ENCODE measurements at places on chromosomes 16 and 17. TPM values are rescaled to one million over a fixed set of nuclear protein-coding genes. Genes with fewer than 3 reads are reported as not detected.
A peak's percentile ranks its signal among the peaks of the same experiment; 100 is the strongest.

Gene RARA
- total RNA-seq: 29.9 TPM

Gene GCGR
- not detected for total RNA-seq

Gene VMO1
- total RNA-seq: 0.50 TPM

Gene RGS9
- total RNA-seq: 16.0 TPM

Gene DNAAF8
- total RNA-seq: not detected

DNA sequence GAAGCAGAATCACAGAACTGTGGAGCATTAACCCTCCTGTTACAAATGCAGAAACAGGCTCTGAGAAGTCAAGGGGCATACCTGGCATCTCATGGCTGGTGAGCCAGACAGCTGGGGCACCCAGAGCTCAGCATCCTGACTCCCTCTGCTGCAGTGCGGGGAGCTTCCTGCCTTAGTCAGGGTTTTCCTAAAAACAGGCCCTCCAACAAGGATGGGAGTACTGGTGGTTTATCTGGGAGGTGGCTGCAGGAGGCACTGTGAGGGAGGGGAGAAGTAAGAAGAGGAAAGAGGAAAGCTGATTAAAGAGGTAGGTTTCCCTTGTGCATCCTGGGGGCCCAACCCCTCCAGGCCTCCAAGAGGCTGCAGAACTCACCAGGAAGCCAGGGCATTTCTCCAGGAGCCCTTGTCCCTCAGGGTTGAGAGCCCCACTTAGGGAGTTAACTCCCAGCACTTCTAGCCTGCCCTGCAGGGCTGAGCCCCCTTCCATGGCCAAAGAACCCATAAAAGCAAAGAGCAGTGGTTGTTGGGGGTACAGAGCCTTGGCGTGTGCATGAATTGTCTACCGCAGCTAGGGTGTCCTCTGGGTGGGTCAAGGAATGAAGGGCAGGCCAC lies 261.5 kb upstream of the RPL38 start:
- DNase-seq: no peak

DNA sequence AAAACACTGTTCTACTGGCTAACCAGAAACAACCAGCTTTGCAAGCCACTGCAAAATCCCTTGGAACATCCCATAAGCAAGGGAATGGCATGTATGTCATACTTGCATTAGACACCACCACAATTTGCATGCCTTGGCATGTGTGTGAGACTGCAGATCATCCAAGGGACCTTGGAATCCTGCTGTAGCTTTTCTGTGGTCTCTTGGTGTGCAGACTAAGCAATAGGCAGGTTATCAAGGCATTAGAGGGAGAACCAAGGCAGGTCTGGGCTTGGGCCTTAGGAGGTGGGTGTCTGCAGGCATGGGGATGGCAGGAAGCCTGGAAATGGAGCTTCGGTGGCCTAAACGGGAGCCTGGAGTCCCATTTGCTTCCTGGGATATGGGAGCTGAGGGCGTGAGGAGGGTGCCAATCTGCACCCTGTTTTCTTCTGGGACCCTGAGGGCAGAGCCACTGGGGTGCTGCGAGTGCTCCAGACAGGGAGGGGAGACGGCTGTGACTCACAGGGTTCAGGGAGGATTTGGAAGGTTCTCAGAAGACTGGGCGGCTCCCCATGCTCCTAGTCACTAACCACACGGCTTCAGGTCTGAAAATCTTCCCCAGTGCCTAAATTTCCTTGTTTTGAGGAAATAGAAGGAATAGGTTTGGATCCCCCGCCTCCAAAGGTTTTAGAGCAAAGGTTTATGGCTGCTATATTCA lies 36.6 kb downstream of the FAM20A start:
- DNase-seq: no peak

- DNase-seq: no peak
Measured at GRCh38 chr17:30422171-30422570, 43.4 kb downstream of the CPD start.

GRCh38 chr16:85888405-85889331 lies 10.3 kb upstream of the IRF8 start:
- DNase-seq: peak; percentile 56

- DNase-seq: no peak
Measured at GRCh38 chr16:80023865-80024264, 423.3 kb upstream of the MAF start.

DNA sequence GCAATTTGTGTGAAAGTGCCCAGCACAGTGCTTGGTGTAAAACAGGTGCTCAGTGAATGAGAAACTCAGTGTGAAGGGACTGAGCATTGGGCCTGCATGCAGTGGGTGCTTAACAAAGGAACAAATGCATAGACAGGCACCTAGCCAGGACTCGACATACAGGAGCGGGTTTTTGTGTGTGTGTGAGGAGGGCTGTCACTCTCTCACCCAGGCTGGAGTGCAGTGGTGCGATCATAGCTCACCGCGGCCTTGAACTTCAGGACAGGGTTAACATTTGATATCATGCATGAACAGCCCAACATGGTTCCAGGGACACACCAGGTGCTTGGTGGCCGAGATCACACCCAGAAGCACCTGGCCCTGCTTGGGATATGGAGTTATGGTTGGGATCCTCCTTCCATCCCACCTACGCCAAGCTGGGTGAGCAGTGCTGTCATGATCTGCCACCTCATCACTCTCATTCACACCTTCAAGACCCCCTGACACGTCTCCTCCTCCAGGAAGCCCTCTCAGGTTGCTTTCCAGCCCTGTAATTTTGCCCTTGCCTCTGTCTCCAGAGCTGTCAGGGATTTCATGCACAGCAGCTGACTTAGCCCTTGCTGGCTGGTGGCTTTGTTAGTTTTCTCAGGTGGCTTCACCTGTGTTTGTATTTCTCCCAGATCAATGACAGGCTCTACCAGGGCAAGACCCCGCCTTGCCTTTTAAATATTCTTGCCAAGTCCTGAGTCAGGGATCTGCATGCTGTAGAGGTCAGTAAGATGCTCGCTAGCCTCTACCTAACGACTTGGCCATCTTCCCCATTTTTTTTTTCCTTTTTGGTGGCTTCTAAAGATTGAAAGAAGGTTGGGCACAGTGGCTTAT lies 66.4 kb downstream of the OR1D5 start:
- DNase-seq: no peak

DNA sequence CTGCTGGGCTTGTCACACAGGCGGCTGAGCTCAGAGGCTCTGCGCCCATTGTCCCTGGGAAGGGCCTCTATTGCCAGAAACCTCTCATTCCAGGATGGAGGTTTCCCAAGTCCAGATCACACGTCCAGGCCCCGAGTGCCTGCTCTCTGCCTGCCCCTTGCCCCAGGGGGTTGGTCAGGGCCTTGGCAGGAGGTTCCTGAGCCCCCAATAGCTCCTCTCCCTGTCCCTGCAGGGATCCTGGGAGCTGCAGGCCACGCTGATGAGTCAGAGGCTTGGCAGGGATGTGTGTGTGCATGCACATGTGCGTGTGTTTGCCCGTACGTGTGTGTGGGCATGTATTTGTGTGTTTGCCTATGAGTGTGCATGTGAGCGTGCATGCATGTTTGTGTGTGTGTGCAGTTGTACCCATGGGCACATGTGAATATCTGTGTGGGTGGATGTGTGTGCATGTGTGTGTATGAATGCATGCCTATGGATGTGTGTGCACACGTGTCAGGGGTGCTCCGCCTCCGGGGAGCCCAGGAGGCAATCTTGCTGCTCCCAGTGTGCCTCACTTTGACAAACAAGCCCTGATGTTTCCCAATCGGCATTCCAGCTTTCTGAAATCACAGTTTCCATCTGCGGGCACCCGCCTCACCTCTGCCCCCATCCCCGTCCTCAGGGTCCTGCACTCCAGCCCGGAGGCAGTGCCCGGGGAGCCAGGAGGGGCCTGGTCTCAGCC lies 98.4 kb upstream of the GSE1 start:
- no peak for DNase-seq

- DNase-seq: no peak
Measured at GRCh38 chr16:4339455-4339854, 11.7 kb downstream of the PAM16 start.

DNA sequence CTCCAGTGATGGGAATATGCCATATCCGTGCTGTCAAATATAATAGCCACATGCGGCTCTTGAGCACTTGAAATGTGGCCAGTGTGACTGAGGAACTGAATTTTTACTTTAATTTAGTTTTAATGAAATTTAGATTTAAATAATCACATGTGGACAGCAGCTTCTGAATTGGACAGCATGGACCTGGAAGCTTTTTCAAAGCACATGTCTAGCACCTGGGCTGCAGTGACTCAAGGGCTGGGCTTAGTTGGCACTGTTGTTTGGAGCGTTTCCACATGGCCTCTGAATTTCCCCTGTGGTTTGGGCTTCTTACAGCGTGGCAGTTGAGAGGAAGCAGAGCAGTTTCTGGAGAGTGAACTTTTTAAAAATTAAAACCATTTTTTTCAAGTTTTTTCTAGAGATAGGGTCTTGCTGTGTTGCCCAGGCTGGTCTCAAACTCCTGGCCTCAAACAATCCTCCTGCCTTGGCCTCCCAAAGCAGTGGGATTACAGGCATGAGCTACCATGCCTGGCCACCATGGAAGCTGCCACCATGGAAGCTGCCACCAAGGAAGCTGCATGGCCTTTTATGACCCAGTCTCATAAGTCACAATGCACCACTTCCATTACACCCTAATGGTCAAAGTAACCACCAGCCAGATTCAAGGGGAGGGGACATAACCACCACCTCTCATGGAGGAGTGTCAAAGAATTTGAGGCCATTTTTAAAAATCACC lies 6.7 kb upstream of the TOB1 start:
- peak; percentile 70 for DNase-seq

- no peak for DNase-seq
Measured at GRCh38 chr17:36867716-36868341, 69.4 kb upstream of the LHX1 start.

DNA sequence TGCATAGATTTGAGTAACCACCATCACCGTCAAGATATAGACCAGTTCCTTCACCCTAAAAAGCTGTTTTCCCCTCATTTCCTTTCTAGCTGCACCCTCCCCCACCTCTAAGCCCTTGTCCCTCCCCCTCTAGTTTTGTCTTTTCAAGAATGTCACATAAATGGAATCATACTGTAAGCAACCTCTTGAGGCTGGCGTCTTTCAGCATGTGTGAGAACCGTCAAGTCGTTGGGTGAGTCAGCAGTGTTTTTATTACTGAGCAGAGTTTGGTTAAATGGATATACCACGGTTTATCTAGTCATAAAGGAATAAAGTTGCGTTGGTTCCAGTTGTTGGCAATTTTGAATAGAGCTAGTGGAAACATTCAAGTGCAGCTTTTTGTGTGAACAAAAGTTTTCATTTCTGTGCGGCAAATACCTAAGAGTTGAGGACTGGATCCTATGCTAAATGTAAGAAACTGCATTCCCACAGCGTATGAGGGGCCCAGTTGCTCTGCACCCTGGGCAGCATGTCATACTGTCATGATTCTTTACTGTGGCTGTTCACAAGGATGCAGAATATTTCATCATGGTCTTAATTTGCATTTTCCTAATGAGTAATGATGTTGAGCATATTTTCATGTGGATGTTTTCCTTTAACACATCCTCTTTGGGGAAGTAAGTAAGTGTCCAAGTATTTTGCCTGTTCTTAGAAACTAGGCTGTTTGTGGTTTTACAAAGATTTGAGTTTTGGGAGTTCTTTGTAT lies 264.3 kb downstream of the CPPED1 start:
- DNase-seq: peak; percentile 84

DNA sequence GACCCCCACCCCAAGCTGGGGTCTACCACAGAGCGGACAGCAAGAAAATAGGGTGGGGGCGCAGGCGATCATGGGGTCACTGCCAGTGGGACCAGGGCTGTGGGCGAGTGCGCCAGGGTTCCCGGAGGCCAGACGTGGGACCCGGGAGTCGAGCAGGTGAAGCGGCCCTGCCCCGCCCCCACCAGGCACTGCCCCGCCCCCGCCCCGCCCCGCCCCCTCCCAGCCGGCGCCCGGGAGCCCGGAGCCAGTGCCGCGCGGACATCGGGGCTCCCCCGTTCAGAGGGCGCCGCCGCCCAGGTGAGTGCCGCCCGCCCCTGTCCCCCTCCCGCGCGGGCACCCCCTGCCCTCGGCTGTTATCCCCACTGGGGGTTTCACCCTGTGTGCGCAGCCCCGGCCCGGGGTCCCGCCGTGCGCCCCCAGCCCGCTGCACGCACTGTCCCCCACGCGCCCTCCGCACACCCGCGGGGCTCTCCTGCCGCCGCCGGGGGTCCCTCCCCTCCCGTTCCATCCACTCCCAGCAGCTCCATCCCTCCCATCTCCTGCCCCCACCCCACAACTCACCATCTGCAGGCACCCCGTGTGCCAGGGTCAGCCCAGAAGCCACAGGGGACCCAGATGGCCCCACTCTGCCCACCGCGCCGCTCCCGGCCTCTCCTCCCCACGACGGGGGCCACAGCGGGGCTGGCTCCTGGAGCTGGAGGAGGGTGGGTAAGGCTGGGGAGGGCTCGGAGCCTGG lies at the start of gene SSTR5:
Gene SSTR5 (plus strand): TSS at position 222 of the 736 bp plus-strand sequence. CDS start 6,122 bp downstream, outside the sequence.
- DNase-seq: no peak

DNA sequence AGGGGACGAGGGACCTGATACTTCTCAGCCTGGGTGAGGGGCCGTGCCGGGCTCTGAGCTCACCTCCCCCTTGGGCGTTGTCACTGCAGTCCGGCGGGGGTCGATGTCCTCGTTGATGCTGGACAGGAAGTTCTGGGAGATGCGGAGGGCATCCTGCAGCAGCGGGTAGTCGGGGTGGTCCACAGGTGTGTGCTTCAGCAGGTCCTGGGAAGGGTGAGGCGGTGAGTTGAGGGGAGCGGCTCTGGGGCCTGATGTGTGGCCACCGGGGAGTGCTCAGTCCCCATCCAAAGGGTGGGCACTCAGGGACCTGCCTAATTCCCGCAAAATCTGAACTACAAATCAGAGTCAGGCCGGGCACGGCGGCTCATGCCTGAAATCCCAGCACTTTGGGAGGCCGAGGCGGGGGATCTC lies 75.6 kb downstream of the TIMM22 start:
- DNase-seq: no peak

- DNase-seq: peak; percentile 56
Measured at GRCh38 chr16:81633147-81633619, 145.9 kb upstream of the PLCG2 start.

DNA sequence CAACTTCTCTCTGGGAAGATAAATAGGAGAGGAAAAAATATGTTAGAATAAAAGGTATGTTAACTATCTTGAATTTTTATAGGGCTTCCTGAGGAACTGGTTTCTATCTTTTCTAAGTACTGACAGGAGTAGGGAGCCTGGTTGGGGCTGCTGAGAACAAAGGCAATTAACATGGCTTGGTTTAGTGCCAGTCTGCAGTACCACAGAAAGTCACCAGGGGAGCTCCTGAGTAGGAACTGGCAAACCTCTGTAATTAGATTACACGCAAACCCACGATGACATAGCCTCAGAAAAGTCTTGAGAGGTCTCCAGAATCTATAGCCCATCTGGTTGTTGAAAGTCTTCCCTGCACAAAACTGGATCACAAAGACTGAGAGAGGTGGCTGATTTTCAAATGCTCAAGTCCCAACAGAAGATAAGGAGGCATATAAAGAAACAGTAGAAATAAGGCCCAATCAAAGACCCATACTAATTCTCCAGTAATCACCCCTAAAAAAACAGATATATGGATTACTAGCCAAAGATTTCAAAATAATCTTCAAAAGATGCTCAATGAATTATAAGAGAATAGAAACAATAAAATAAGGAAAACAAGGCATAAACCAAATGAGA lies 11.7 kb upstream of the CNTNAP4 start:
- DNase-seq: peak; percentile 41

DNA sequence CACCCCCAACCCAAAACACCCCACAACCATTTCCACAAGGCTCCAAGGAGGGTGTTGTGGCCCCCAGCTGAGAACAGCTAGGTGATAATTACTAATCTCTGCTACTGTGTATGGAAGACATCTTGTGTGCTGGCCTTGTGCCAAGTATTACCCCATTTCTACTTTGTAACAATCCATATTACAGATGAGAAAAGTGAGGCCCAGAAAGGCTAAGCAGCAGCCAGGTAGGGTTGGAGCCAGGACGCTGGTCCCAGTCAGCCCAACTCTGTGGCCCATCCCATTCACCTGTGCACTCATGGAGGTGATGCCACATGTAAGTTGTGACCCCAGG lies 12.4 kb upstream of the PEMT start:
- no peak for DNase-seq

Measured in activated CD8-positive, alpha-beta memory T cell treated with anti-CD3 and anti-CD28 coated beads, Interleukin-2, amount 10 ng/mL, durations not matched to agents 7 days and 5 days (primary cell).